ENCODE measurements at places on chromosomes 5 and 9.

DNA sequence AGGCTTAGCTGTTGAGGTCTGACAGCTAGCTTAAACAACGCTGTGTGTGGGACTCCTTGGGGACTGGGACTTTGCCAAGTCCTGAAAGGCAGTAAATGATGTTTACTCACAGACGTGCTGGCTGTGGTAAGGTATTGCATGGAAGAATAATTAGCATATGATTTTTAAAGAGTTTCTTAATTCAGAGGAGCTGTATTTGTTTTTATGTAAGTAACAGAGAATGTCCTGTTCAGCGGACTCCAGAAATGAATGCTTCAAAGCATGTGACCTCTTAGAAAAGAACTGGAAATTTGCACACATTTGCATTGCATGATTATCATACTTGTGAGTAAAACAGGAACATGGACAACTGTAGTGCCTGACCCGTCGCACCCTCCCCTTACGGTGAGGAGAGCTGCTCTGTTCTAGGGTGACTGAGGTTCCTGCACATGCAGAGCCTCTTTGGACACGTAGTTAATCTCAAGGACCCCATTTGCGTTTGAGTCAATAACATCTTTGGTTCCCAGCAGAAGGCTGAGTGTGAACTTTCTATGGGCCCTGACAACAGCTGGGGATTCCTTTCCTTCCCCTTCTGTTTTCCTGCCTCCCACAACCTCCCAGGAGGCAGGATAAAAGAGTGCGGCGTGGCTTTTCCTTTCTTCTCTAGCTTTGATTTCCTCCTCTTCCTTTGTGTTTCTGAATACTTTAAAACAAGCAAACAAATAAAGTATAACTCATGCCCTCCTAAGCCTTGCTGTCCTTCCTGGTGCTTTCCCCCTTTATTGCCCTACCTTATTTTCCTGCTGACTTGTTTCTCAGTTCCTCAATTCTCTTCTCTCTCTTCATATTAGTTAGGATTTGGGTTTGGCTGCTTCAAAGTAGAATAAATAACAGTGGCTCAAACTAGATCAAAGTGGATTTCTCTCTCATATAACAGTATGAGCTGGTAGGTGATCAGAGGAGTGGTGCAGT lies 157.2 kb upstream of the CD180 start:
- no peak for DNase-seq

GRCh38 chr5:54991416-54991815 lies 6.0 kb upstream of the ESM1 start:
- no peak for DNase-seq

GRCh38 chr5:62083247-62083646 lies 222.8 kb upstream of the KIF2A start:
- DNase-seq, result no peak

GRCh38 chr5:95803271-95804148 lies 19.0 kb downstream of the GLRX start:
- DNase-seq, result no peak

GRCh38 chr5:72651779-72652178 lies 144.6 kb upstream of the ZNF366 start:
- no peak for DNase-seq

DNA sequence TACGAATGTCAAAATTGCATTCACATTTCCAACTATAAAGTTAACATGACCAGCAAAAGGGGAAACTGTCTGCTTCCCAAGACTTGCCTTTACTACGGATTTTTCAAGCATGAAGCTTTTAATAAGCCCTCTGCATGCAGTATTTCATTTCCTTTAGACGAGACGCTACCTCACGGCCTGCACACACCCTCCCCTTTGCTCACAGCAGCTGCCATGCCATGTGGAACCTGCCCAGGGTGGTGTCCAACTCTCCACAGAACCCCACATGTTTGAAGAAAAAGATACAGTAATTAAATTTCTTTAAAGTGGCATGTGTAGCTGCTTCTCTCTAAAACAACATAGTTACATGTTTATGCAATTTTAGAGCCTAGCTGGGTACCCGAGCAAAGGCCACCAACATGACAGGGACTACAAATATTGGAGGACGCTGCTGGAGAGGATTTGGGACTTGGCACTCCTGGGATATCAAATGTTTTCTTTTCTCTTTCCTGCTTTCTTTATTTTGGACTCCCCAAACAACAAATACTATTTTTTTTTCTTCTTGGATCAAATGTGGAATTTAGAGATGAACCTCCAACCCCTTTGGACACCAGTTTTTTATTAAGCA lies 256.9 kb upstream of the PCSK5 start:
- no peak for DNase-seq

- no peak for DNase-seq
These were observed 75.3 kb upstream of the MAST4 start for GRCh38 chr5:66520854-66521253.

- peak; percentile 84 for DNase-seq
These were observed 22.2 kb downstream of the TNFSF8 start for GRCh38 chr9:114908104-114908622.

- DNase-seq, result no peak
These were observed 455.6 kb upstream of the CD180 start for GRCh38 chr5:67652201-67652600.

DNA sequence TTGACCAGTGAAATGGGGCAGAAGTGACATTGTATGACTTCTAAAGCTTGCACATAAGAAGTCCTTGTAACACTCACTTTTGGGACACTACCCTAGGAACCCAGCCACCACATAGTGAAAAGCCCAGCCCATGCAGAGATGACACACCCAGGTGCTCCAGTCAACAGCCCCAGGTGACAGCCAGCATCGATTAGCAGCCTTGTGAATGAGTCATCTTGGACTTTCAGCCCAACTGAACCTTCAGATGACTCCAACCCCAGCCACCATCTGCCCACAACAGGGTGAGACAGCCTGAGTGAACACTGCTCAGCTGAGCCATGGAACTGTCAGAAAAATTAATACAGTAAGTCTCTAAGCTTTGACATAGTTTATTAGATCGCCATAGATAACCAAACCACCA lies 458.6 kb downstream of the ZSWIM6 start:
- DNase-seq, result no peak

GRCh38 chr9:105318729-105319191 lies 74.3 kb downstream of the SLC44A1 start:
- no peak for DNase-seq

- no peak for DNase-seq
These were observed 357.2 kb downstream of the TMEM38B start for GRCh38 chr9:106051545-106051944.
